ENCODE measurements at places on chromosomes 16 and 17.

- no peak for DNase-seq
Observed at GRCh38 chr17:60442271-60443173, 20.2 kb downstream of the CHCT1 start.

DNA sequence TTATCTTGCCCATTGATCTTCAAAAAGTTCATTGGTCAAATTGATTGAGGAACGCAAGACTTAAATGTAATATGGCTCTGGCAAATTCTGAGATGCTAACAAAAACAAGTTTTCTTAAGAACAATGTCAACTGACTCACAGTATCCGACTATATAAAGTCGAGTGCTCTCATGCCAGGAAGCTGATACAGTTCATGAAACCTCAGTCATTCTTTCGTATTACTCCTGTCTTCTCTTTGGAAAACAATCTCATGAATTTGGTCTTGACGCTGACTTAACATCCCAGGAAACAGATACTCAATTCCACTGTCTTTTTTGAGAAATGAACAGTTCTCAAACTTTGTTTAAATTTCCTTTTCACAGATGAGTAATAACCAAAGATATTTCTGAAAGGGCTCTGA, 704.9 kb downstream of the MAF start:
- DNase-seq = no peak

- DNase-seq = no peak
Observed at GRCh38 chr16:4019371-4019791, 96.9 kb downstream of the ADCY9 start.

GRCh38 chr16:50941681-50942080, 199.8 kb downstream of the CYLD start:
- DNase-seq = no peak

GRCh38 chr17:7930841-7931631, 710 bp downstream of the TRAPPC1 start:
- no peak for DNase-seq

DNA sequence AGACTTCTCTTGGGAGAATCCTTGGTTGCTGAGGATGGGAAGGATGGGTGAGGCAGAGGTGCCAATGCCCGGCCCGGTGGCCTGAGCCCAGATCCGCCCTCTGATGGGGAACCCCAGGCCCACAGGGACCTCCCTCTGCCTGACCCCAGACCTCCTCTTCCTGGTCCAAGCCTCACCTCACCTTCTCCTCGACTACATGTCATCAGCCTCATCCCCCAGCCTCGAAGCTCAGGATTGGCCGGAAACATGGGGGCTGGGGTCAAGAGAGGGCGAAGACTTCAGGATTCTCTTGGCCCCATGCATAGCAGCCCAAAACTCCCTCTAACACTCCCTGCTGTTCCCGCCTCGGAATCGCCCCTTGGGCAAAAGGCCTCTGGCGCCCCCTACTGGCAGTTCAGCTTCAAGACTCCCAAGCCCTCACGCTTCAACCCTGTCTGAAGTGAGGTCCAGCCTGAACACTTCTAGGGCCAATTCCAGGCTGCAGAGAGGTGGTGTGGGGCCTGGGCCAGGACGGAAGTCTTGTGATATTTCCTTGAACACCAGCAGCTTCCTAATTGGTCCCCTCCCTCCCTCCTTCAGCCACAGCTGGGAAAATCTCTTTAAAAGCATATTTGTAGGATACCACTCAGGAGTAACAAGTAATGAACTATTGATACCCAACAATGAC, 47.2 kb downstream of the ARHGAP27 start:
- DNase-seq = peak; percentile 87
